Activated CD4-positive, alpha-beta T cell treated with anti-CD3 and anti-CD28 coated beads, Interleukin-2, amount 50 U/mL, for 4 hours (primary cell): ENCODE measurements at places on chromosomes 13 and 19.

DNA sequence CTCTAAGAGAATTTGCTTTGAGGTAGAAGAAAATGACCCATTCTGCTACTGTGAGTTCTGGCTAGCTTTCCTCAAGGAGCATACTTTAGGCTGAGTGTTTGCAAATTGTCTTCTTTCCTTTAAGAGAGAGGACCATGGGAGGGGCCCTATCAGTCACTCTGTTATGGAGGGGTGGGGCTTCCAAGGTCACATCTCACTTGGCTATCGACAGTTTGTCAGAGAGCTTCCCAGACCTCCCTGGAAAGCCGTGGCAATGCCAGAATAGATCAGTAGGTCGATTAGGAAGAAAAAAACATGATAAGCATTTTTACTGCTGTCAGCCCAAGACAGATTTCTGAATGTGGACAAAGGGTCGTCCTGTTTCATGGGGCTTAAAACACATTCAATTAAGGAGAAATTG, 93.3 kb downstream of the OXGR1 start:
- no peak for DNase-seq

DNA sequence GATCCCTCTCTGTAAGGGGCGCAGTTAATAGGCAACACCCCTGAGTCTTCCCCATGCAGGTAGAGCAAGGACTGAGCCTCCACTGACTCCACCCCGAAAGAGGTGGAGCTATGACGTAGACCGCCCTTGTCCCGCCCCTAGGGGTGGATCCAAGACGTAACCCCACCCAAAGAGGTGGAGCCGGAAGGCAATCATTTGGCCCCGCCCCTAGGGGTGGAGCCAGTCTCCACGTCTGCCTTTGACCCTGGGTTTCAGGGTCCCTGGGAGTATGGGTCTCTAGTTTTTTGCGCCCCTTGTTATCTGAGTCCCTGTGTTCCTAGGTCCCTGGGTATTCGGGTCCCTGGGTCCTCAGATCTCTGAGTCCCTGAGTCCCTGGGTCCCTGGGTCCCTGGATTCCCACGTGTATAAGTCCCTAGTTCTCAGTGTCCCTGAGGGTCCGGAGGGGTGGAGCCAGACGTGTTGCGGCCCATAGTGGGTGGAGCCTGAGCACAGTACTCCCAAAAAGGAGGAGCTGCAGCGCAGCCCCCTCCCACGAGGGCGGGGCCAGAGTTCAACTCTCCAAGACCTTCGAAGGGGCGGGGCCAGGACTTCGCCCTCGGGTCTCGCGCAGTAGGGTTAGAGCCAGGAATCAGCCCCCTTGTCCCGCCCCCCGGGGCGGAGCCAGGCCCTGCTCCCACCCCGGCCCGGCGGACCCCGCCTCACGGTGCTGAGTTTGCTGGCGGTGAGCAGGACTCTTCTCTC, 5.3 kb downstream of the DENND1C start:
- peak; percentile 39 for DNase-seq

GRCh38 chr13:32007494-32007893, 24.1 kb upstream of the FRY start:
- DNase-seq: no peak

DNA sequence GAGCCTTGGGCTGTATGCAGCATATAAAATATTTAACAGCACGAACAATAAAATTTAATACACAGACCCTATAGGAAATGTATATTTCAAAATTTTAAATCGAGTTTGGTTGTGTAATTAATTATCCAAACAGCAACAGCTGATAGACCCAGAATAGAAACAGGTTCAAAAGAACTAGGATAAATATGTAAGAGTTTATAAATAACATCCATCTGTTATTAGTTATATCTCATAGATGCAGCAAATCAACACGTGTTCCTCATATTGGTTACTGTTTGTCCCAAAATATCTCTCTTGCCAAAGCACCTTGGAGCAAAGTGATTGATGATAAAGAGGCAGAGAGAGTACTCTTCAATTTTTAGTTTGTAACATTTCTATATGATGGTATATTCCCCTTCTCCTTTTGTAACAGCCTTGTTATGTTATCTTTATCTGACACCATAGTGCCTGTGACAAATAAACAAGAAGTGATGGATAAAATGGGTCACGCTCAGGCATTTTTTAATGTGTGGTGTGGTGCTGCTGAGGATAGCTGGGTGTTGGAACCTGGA, 260.6 kb upstream of the NBEA start:
- no peak for DNase-seq

DNA sequence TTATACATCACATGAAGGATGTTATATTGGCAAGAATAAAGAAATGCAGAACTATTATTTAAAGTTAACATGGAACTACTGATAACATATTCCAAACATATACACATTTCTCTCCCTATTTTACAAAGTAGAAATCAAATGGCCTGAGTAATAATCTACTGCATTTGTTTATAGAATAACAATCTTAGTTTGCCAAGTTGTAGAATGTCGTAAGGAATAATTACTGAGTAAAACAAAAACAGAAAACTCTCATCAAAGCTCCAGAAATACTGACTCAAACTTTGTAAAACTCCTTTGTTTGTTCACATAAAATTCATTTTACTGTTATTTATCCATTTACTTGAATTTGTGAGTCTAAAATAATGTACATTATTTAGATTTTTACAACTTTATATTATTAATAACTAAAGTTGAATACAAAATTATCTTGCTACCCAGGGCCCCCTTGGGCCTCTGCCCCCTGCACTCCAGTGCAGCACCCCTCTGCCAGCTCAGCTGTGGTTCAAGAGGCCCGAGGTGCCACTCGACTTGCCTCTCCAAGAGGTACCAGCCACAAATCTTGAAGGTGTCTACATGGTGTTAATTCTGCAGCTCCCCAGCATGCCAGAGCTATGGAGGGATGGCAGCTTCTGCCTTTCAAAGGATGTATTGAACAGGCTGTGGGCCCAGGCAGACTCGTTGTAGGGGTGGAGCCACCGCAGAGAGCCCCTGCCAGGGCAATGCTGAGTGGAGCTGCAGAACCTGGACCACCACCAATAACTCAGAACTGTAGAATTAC, 2819.7 kb downstream of the PCDH9 start:
- no peak for DNase-seq

- no peak for DNase-seq
These were observed 5.7 kb upstream of the ZNF813 start for GRCh38 chr19:53461866-53462265.

DNA sequence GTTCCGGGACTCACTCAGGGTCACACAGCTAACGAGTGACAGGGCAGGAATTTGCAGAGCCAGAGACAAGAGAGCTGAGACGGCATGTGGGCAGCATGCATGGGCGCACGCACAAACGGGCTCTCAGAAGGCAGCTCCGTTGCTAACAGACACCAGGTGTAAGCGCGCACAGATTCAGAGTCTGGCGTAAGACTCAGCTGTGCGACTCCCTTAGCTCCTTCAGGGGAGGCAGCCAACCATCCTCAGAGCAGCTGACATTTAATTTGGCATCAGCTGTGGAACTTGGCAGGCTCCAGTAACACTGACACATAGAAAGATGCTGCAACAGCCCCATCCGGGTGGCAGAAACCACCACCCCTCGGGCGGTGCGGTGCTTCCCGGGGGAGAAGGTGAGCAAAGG, 7.5 kb upstream of the TM6SF2 start:
- no peak for DNase-seq

DNA sequence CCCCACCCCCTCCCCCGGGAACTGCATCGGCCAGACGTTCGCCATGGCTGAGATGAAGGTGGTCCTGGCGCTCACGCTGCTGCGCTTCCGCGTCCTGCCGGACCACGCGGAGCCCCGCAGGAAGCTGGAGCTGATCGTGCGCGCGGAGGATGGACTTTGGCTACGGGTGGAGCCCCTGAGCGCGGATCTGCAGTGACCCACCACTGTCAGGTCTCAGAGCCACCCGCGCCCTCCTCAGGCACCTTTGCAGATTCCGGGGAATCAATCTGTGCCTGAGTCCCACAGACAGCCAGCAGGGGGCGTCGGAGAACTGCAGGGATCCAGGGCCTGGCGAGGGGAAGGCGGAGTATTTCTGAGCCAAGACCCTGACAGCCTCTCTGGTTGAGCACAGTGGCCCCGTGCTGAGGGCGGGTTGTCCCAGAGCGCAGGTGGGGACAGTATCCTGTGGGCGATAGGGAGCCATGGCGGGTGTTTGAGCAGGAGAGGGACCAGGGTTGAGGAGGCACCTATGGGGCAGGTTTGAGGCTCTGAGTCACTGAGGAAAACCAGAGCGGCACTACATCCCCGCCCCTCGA, 30.4 kb upstream of the CYP4F8 start:
- DNase-seq: peak; percentile 85

DNA sequence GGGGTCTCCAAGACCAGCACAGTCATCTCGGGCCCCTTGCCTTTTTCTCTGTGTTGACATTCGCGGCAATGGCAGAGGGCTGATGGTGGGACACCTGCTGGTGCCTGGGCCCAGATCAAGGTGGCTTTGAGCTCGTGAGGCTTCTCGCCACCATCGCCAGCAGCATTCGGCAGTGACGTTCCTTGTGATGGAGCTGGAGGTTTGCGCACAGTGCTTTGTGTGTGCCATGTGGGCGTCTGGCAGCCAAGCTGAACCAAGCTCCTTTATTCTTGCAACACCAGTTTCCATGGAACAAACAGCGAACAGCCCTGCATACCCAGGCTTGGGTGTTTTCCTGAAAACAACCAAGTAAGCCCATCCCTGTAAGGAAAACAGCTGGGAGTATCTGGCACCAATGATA, 9.1 kb upstream of the TMEM255B start:
- DNase-seq: no peak

DNA sequence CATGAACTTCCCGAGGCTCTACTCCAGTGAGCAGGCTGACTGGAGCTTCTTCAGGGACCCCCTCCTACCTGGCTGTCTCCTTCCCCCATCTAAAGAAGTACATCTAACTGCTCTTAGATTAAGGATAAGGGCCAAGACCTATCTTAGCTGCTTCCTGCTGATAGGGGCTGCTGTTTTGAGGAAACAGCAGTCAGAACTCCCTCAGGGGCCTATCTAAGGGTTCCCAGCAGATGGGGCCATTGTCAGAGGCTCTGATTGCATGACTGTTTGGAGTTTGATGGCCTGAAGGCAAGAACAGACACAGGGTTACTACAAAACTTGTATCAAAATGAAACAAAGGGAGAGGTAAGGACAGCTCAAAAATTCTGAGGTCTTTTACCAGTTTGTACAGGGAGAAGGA, 2636.9 kb upstream of the PCDH20 start:
- DNase-seq: no peak

DNA sequence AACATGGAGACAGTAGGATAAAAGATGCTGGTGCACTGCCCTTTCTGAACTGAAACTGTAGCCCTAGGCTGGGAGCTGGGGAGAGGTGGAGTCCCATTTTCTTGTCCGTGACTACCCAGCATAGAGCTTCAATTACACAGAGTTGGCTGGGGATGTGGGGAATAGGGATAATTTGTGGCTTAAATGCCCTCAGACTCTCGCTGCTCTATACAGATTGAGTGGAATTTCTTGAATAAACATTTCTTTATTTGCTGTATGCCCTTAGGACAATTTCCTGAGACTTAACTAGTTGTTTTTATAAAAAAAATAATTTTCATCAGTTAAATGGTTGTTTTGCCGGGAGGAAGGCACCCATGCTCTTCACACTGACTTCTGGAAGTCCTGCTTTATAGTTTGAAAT, 7.2 kb downstream of the IGFL2 start:
- no peak for DNase-seq

DNA sequence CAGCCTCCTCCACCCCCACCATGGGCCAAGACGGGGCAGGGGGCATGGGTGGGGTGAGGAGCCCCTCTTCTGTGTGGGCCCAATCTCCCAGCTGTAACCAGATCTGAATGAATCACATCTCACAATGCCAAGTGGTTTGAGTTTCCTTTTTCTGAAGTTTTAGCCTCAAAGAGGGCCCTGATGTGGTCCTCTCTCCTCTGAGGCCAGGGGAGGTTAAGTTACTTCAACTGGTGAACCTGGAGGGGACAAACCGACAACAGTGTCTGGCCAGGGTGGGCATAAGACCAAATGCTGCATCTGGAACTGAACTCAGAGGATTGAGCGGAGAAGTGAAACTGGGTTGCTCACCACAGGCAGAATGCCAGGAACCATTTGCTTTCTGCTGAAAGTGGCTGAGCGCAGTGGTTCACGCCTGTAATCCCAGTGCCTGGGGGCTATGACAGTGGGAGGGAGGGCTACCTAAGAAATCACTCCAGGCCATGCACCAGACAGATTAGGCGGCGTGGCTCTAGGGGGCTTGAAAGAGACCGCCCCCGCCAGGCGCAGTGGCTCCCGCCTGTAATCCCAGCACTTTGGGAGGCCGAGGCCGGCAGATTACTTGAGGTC, 15.4 kb upstream of the IRGC start:
- DNase-seq: no peak

GRCh38 chr13:46182491-46182877, 507 bp upstream of the LCP1 start:
- DNase-seq: no peak

DNA sequence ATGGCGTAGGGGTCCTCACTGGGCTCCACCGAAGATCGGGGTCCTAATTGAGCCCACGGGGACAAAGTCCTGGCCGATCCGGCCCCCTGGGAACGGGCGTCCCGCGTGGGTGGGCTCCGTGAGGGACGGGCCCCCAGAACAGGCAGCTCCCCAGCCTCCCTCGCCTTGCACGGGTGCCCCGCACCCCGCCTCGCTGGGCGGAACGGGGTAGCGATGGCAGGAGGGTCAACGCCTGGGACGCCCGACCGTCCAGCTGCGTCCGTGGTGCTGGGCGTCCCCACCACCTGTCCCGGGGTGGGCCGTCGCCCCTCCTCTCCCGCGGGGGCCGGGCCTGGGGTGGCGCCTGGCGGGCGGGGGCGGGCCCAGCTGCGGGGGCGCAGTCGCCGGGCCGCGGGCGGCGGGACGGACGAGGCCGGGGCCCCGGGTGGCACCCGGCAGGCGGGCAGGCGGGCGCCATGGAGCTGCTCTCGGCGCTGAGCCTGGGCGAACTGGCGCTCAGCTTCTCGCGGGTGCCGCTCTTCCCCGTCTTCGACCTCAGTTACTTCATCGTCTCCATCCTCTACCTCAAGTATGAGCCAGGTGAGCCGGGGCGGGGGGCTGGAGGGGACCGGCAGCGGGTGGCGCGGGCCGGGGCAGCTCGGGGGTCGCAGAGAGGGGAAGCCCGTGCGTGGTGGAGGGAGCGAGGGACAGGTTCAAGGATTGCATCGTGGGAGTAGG, at the start of gene TMEM38A:
TMEM38A (plus strand) TSS at position 377 of the 717 bp plus-strand sequence; CDS start at position 456, 79 bp downstream.
- peak; percentile 18 for DNase-seq

GRCh38 chr13:39496506-39496905, 106.5 kb downstream of the LHFPL6 start:
- no peak for DNase-seq

DNA sequence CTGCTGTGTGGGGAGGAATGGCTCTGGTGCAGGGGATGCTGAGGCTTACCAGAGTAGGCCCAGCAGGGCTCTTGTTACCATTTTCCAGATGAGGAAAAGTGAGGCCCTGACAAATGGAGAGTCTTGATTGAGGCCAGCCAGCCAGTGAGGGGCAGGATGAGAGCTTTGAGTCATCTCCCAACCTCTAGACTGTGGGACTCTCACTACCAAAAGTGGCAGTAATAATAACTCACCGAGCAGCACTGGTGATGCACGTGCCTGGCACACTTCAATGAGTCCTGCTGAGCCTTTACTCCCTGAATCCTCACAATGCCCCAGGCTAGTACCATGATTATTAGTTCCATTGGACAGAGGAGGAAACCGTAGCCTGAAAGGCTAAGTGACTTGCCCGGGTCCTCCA, 7.8 kb downstream of the CIC start:
- no peak for DNase-seq

GRCh38 chr19:33217881-33218280, 7.8 kb downstream of the SLC7A10 start:
- no peak for DNase-seq
